Pulmonary artery endothelial cell (primary cell): ENCODE measurements at places on chromosomes 4 and X.

DNA sequence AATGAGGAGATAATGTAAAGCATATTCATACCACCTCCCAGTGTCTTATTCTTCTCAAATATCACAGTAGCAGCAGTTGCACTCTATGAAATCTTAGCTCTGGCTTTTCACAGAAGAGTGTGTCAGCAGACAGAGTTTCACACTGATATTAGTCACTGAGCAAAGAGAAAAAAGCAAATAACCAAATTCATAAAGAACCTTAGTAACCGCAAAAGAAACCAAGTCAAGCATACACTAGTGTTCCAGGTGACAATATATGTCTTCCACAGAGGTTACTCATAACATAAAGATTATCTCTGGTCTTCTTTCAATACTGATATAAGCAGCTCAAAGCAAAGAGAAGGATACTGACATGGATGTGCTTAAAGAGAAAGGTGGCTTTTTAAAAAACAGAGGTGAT is 181.7 kb upstream of the EDNRA start:
- DNase-seq, result no peak

GRCh38 chrX:37976153-37976552 is 30.2 kb upstream of the SYTL5 start:
- DNase-seq, result no peak

GRCh38 chr4:6367371-6367851 is 97.8 kb downstream of the WFS1 start:
- no peak for DNase-seq

- DNase-seq, result no peak
Measured at GRCh38 chrX:37875675-37876074, 28.3 kb upstream of the DYNLT3 start.

GRCh38 chrX:123093792-123094191 is 90.3 kb upstream of the GRIA3 start:
- DNase-seq, result no peak

- DNase-seq, result no peak
Measured at GRCh38 chr4:125591290-125591689, 276.5 kb downstream of the FAT4 start.

DNA sequence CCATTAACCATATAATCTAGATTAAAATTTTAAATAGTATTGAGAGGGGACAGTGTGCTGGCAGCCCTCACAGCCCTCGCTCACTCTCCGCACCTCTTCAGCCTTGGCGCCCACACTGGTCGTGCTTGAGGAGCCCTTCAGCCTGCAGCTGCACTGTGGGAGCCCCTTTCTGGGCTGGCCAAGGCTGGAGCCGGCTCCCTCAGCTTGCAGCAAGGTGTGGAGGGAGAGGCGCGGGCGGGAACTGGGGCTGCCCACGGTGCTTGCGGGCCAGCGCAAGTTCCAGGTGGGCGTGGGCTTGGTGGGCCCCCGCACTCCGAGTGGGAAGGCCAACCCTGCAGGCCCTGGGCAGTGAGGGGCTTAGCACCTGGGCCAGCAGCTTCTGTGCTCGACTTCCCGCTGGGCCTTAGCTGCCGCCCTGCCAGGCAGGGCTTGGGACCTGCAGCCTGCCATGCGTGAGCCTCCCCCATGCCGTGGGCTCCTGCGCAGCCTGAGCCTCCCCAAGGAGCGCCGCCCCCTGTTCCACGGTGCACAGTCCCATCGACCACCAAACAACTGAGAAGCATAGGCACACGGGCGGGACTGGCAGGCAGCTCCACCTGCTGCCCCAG is 32.8 kb upstream of the CFAP299 start:
- DNase-seq, result no peak

- DNase-seq, result no peak
Measured at GRCh38 chrX:79721234-79721633, 293.3 kb upstream of the TBX22 start.

GRCh38 chrX:2242326-2242725 is 258.4 kb downstream of the DHRSX start:
- no peak for DNase-seq

GRCh38 chrX:134849390-134849789 is 141.4 kb upstream of the SMIM10 start:
- no peak for DNase-seq

DNA sequence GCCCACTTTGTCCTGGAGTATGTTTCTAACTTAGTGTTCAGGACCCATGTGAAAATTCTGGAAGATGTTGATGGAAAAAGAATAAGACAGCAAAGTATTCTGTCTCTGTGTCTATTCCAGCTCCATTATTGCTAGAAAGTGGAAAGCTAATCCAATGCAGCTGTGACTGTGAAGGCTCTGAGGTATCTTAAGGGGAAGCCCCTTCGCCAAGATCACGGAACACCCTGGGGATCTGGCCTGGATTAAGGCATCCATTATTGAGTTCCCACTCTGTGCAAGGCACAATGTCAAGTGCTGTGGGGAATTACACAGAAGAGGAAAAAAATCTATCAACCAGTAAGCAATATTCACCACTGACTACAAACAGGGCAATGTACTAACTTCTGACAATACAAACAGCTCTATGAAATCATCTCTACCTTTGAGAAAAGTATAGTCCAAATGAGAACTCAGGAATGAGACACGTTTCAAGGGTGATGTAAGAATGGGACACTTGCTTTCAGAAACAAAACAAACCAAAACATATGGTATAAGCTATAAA is 222.1 kb downstream of the LDB2 start:
- DNase-seq, result no peak
